Choroid plexus epithelial cell (primary cell): ENCODE measurements at places on chromosomes 11 and 22.

- DNase-seq: no peak
These were observed 129.3 kb upstream of the FGF3 start for GRCh38 chr11:69948256-69949141.

- DNase-seq: no peak
These were observed 632.4 kb upstream of the ANO5 start for GRCh38 chr11:21560466-21560975.

DNA sequence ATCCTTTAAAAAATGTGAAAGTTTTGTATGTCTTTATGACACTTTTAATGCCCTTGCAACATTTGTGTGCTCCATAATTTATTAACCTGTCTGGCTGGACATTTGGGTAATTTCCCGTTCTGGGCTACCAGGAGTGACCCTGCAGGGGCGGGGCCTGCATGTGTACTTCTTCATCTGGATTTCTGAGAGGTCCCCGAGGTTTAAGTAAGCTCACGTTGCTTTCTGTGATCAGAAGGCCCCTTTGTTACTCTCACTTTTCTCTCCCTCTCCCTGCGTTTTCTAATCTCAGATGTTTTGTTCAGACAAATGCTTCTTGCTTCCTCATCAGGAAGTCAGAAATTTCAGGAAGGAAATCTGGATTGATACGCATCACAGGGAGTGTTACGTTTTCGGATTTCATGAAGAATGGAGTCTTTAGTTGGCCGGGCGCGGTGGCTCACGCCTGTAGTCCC, 78.9 kb upstream of the CRYBB3 start:
- no peak for DNase-seq

- no peak for DNase-seq
These were observed 68.6 kb upstream of the TMEM45B start for GRCh38 chr11:129747071-129747470.

- no peak for DNase-seq
These were observed 11.1 kb upstream of the CCDC117 start for GRCh38 chr22:28761449-28761755.

DNA sequence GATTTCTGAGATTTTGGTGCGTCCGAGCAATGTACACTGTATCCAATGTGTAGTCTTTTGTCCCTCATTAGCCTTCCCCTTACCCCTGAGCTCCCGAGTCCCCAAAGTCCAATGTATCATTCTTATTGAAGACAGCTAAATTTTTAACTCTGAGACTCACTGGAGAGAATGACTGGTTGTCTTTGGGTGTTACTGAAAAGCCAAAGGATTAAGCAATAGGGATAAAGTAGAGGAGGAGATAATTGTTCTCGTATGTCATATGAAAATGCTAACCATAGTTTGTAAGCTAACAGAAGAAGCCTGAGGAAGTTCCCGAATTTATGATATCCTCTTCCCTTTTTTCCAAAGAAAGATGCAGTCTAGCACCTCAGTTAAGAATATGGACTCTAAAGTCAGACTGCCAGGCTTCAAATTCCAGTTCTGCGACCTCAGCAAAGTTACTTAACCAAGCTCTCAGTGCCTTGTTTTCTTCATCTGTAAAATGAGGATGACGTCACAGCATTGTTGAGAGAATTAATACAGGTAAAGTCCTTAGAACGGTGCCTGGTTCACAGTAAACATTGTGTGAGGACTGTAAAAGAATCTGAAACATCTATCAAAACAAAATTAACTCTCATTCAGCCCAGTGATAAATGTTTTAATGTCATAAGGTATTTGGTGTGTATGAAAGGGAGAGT, 1.6 kb upstream of the MSANTD2 start:
- DNase-seq: peak; percentile 16

- no peak for DNase-seq
These were observed 2.5 kb downstream of the FGF3 start for GRCh38 chr11:69816671-69817070.

GRCh38 chr11:85752890-85753581, 57.9 kb downstream of the SYTL2 start:
- DNase-seq: no peak

DNA sequence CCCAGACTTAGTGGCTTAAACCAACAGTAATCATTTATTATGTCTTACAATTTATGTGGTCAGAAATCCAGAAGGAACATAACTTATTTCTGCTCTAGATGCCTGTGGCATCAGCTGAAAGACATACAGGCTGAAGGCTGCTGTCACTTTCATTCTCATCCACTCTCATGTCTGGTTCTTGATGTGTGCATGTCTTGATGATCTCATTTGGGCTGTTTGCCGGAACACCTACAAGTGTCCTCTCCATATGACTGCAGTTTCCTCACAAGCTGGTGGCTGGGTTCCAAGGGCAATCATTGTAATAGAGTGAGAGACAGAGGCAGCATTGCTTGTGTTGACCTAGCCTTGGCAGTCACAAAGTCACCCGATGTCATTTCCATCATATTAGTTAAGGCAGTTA, 1375.9 kb upstream of the RAG2 start:
- peak; percentile 73 for DNase-seq

DNA sequence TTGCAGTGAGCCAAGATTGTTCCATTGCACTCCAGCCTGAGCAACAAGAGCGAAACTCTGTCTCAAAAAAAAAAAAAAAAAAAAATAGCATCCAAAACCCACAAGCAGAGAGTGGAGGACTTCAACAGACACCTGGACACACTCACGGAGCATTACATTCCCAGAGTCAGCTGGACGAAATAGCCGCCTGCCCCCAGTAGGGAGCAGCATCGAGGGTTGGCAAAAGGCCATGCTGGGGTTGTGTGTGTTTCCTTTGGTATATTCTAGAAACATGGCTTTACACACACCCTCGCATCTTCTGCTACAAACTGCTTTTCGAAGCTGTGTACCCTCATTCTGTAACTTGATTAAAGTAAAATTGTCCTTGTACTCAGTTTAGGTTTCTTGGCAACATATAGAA, 5.3 kb downstream of the ADA2 start:
- DNase-seq: peak; percentile 75

DNA sequence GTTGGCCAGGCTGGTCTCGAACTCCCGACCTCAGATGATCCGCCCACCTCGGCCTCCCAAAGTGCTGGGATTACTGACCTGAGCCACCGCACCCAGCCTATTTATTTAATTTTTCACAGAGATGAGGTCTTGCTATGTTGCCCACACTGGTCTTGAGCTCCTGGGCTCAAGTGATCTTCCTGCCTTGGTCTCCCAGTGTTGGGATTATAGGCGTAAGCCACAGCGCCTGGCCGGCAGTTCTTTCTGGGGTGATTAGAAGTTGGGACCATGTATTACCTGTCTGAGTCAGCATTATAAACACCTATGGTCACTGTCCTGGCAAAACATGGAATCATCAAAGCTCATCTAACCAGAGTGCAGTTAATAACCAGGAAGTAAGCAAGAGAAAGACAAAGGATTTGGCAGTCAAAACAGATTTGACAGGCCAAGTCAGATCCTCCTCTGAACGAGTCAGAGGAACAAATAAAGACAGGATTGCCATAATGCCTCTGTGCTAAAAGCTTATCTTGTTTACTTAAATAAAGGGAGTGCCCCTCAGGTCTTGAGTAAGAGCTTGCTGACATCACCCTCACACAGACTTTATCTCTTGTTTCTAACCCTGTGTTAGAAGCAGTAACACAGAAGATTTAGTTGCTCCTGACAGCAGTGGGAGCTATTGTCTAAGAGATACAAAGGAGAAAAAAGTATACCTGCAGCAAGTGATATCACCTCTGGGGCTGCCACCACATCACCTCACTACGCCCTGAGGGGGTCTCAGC, 3.7 kb downstream of the SERPIND1 start:
- DNase-seq: peak; percentile 91

DNA sequence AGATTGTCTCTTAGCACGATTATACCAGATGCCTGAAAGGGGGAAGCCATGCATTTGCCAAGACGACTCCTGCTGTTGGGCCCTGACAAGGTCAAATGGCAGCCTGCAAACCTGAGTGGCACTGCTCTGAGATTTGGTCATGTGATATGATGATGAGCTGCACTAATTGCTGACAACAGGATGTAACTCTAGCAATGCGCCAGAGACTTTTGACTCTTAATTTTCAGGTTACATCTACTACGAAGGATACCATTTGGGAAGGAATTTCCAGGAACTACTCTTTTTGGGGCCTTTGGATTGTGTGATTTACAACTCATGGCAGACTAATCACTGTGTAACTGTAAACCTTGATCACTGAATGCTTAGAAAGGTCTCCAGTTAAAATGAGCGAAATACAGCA, 13.1 kb downstream of the TREH start:
- DNase-seq: no peak

DNA sequence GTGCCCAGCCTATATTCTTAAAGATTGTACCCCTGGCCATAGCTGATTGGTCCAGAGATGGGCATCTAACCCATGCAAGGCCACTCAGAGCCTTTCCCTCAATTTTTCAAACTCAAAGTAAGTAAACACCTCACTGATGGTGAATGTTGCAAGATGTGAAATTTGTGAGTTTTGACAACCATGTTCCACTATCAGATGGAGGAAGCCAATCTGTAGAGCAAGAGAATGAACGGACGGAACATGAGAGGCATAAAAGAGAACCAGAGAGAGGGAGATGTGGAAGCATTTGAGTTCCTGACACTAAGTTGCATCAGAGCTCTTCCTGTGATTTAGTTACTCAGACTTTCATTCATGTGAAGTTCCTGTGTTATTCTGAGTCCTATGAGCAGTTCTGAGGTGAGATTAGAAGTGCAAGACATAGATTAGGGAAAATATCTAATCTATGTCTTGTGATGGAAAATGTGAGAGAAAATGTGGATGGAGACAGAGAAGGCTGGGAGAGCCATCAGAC, 73.3 kb downstream of the PRSS23 start:
- peak; percentile 62 for DNase-seq

GRCh38 chr11:61863548-61864081, 27.7 kb downstream of the FADS3 start:
- DNase-seq: no peak

GRCh38 chr11:93278976-93279375, 51.6 kb upstream of the DEUP1 start:
- no peak for DNase-seq

DNA sequence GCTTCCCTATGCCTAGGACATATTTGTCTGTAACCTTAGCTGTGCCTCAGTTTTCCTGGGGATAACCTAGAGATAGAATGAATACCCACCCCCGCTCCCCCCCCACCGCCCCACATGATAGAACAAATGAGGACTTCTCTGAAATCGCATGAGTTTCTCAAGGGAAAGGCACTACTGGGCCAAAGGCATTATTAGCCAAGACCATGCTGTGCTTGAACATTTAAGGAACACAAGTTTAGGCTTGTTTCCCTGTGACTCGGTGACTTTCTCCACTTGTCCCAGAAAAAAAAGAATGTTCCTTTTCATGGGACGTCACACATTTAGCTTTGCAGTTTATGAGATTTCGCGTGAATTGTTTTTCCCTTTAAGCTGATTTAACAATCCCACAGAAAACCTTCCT, 51.4 kb upstream of the CRTAM start:
- no peak for DNase-seq

DNA sequence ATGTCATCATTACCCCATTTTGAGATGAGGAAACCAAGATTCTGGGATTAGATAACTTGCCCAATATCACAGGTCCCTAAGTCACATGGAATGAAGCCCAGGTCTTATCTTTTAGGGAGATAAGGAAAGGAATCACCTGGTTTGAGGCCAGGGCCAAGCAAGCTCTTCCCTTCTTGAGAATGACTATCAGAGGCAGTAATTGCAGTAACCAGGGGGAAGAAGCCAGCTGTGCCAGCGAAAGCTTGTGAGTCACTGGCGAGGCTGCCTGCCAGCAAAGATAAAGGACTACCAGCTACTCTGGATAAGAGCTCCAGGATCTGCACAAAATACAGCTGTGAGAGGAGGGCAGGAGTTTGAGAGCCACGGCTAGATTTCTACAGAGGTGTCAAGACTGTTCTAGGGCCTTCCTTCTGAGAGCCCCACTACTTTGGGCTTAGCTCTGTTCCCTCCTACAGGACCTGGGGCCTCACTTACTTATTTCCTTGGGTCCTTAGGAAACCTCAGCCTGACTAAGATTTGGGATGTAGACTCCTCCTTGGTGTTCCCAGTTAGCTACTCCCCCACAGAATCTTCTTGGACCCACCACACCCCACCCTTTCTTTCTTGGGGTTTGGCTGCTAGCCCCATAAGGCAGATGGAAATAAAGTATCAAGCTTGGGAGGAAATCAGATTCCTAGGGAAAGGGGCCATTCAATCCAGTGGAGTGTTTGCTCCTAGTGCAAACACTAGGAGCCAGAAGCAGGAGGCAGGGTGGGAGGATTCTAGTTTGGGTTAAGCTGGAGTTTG, 9.7 kb upstream of the CCKBR start:
- peak; percentile 68 for DNase-seq

- DNase-seq: peak; percentile 57
These were observed 664 bp upstream of the PRSS23 start for GRCh38 chr11:86799680-86800075.

- DNase-seq: no peak
These were observed 4.9 kb downstream of the PNPLA3 start for GRCh38 chr22:43928468-43928867.

DNA sequence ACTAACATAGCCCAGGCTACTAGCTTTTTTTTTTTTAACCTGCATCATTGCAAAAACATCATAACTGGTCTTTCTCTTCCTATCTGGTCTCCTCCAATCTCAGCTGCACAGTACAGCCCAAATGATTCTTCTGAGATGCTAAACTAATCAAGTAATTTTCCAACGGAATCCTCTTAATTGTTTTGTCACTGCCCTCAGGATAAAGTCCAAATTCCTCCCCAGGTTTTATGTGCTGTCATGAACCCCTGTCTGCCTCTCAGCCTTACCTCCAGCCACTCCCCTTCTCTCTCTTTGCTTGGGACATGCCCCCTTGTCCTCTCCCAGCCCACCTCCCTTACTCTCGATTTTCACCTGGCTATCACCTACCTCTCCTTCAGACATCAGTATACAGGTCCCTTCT, 12.5 kb downstream of the APBB1 start:
- DNase-seq: no peak

DNA sequence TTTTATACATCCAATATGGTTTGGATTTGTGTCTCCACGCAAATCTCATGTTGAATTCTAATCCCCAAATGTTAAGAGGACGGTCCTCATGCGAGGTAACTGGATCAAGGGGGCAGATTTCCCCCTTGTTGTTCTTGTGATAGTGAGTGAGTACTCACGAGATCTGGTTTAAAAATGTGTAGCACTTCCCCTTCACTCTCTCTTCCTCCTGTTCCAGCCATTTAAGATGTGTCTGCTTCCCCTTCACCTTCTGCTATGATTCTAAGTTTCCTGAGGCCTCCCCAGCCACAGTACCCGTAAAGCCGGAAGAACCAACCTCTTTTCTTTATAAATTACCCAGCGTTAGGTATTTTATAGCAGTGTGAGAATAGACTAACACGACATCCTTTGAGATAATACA, 98.6 kb downstream of the TTC28 start:
- DNase-seq: no peak

GRCh38 chr11:96652516-96652915, 262.7 kb downstream of the JRKL start:
- no peak for DNase-seq

- peak; percentile 10 for DNase-seq
These were observed 15.3 kb downstream of the CADM1 start for GRCh38 chr11:115488945-115489344.
